ENCODE measurements at places on chromosomes 6 and 20.

DNA sequence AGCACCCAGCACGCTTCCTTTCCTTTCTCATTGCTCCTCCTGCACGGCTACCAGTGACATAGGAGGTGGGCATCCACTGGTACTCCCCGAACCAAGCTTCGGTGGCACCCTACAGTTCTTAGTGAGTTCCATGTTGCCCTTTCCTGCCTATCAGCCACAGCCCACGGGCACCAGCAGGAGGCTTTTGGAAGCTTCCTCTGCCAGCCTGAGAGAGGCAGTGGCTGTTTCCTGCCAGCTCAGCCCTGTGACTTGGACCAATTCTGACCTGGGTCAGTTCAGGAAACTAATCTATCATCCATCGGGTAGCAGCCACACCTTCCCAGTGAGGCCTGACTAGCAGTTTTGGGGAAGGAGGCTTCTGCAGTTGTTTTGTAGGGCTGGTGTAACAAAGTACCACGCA lies 176.4 kb upstream of the UST start:
- no peak for DNase-seq

DNA sequence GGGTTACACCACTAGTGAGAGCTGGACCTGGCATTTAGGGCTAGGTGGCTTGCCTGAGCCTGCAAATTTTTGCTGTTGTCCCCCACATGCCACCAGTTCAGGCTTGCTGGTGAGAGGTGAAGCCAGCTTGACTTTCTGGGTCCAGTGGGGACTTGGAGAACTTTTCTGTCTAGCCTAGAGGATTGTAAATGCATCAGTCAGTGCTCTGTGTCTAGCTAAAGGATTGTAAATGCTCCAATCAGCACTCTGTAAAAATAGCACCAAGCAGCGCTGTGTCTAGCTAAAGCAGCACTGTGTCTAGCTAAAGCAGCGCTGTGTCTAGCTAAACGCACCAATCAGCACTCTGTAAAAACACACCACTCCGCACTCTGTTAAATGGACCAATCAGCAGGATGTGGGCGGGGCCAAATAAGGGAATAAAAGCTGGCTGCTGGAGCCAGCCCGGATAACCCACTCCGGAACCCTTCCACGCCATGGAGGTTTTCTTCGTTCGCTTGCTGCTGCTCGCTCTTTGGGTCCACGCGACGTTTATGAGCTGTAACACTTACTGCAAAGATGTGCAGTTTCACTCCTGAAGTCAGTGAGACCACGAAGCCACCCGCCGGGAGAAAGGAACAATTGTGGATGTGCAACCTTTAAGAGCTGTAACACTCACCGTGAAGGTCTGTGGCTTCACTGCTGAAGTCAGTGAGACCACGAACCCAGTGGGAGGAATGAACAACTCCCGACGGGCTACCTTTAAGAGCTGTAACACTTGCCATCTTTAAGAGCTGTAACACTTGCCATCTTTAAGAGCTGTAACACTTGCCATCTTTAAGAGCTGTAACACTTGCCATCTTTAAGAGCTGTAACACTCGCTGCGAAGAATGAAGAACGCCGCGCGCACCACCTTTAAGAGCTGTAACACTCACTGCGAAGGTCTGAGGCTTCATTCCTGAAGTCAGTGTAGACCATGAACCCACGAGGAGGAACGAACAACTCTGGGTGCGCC lies 27.3 kb downstream of the GMPR start:
- no peak for DNase-seq

GRCh38 chr6:26065952-26066380 lies 21.3 kb upstream of the HFE start:
- peak; percentile 85 for DNase-seq

GRCh38 chr6:140572867-140573266 lies 1198.4 kb upstream of the CITED2 start:
- DNase-seq: no peak

- no peak for DNase-seq
Measured at GRCh38 chr6:163496205-163496604, 81.7 kb downstream of the QKI start.

- DNase-seq: no peak
Measured at GRCh38 chr20:32385541-32385940, 27.4 kb downstream of the ASXL1 start.

DNA sequence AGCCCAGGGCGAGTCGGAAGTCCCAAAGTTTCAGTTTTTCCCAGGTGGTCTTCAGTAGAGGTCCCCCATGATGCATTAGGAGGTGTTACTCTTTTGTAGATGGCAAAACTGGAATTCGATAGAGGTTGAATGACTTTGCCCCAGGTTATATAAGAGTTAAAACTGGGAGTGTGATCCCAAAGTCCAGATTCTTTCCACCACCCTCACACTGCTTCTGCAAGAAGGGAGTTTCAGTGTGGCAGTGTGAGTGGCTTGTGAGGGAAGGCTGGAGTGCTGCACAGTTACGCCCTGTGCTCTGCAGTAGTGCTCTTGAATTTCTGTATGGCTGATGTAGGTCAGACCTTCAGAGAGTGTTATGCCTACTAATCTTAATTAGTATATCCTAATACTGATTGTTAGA lies 29.8 kb downstream of the NDUFAF5 start:
- DNase-seq: no peak

GRCh38 chr6:2818593-2818992 lies 23.1 kb downstream of the SERPINB1 start:
- DNase-seq: no peak

GRCh38 chr6:44795326-44795725 lies 407.8 kb downstream of the CDC5L start:
- no peak for DNase-seq

DNA sequence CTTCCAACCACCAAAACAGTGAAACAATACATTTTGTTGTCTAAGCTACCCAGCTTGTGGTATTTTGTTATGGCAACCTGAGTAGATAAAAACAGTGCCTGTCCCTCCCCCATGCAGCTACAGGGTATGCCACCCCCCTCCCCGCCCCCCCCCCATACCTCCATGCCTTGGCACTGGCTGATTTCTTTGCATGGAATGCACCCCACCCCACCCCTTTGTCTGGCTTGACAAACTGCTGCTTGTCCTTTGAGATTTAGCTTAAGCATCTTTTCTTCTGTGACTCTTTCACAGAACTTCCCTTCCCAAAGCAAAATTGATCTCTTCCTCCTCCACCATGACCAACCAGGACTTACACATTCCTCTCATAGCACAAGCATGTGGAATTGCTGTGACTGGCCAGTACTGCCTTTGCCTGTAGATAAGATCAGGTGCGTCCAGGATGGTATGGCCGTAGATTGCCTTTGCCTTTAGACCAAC lies 64.6 kb upstream of the ADGRF1 start:
- DNase-seq: no peak

DNA sequence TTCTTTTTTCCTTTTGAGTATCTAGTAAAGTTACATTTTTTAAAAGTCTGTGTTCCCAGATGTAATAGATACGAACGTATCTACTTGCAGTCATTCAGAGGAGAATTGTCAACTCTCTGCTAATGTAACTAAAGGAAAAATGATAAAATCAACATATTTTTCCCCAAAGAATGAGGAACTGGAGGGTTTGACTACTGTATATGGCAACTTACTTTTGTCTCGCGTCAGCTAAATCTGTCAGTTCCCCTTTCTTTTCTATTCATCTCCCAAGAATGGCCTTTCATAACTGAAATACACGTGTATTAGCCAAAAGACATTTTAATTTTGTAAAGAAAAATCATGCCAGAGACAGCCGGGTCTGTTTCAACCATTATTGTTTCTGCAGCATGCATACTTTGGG lies 5.4 kb downstream of the EYA2 start:
- no peak for DNase-seq

GRCh38 chr6:130178692-130179091 lies 44.1 kb downstream of the SAMD3 start:
- no peak for DNase-seq

GRCh38 chr6:39778581-39779255 lies 13.5 kb upstream of the DAAM2 start:
- DNase-seq: no peak

DNA sequence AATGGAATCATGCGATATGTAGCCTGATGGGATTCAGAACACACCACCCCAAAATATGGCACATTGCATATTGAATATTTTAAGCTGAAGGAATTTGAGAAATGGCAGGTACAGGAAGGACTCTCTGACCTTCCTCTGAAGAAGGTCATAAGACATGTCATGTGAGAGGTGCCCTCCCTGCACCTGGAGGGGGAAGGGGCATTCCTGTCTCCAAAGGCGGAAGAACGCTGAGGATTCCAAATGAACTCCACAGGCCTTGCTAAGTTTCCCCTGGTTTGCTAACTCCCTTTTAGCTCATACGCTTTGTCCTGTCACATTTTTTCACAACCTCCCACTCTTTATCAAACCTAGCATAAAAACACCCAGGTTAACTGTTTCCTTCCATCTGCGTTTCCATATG lies 347.8 kb downstream of the CDKAL1 start:
- no peak for DNase-seq

- no peak for DNase-seq
Measured at GRCh38 chr6:64679416-64679815, 1027.6 kb downstream of the EYS start.

- DNase-seq: no peak
Measured at GRCh38 chr6:36920049-36920448, 34.3 kb downstream of the C6orf89 start.

DNA sequence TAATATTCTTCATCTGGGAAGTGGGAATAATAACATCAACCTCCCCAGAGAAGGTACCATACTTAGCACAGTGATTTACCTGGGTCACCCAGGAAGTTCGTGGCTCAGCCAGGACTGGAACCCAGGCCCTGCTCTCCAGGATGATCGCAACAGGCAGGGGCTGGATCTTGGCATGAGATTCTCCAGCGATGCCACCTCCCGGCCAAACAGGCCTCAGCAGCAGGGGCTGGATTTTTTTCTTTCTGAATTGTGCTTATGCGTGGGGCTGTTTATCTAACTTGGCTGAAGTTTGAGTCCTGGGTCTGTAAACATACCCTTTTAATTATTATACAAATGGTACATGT lies 129.5 kb upstream of the PTPN1 start:
- no peak for DNase-seq

- DNase-seq: no peak
Measured at GRCh38 chr6:102732898-102733297, 1339.4 kb downstream of the GRIK2 start.

- no peak for DNase-seq
Measured at GRCh38 chr6:111517965-111518364, 34.9 kb upstream of the REV3L start.

- DNase-seq: no peak
Measured at GRCh38 chr20:46408281-46408731, 1.9 kb upstream of the ELMO2 start.

- no peak for DNase-seq
Measured at GRCh38 chr6:167677422-167677789, 149.3 kb upstream of the AFDN start.

DNA sequence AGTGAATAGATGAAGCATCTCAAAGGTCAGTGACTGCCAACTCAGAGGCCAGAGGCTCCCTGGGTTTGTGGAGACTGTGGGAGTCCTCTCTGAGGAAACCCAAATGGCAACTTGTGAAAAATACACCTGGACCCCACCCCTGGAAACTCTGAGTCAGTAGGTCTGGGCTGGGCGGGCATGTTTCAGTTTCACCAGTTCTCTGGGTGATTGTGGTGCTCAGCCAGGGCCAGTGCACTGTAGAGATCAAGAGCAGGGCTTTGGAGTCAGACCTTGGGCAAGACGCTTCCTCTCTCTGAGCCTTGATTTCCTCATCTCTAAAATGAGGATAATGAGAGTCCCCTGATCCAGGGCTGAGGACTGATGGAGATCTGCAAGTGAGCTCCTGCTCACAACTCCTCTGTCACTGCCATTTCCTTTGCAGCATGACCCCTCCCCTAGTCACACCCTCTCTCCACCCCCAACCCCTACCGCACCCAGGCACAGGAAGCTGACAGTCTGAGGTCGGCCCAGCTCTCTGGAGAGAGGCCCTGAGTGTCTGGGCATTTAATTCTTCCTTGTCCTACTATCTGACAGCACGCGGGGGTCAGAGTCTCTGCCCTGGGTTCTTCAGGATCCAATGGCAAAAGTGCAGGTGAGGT lies 5.1 kb downstream of the DEF6 start:
- no peak for DNase-seq

GRCh38 chr20:25081065-25081729 lies 744 bp downstream of the VSX1 start:
- DNase-seq: no peak

- DNase-seq: peak; percentile 55
Measured at GRCh38 chr6:26571592-26572296, 25.0 kb upstream of the ABT1 start.

DNA sequence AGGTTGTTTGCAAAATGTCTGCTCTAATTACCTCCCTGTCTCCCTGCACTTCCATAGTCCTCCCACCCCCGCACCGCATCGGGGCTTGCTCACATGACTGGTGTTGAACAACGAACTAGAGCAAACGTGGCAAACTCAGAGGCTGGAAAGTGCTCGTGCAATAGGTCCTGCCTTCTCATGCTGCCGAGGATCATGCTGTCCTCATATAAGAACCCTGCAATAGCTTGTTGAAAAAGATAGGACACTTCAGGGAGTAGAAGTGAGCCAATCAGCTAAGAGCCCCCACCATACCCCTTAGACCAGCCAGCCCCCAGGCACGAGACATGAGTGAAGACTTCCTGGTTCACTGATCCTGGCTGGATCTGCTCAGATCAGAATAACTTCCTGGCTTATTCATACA lies 219.2 kb downstream of the C6orf118 start:
- no peak for DNase-seq

DNA sequence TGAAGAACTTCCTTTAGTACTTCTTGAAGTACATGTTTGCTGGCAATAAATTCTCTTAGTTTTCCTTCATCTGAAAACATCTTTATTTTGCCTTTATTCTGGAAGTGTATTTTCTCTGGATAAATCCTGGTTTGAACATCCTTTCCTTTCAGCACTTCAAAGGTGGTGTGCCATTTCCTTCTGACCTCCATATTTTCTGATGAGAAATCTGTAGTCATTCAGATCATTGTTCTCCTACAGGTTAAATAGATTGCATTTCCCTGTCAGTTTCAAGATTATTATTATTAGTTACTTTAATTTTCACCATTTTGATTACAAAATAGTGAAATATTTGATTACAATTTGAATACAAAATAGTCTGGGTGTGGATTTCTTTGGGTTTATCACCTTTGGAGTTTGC lies 134.5 kb downstream of the CDH26 start:
- DNase-seq: no peak

- no peak for DNase-seq
Measured at GRCh38 chr6:34305982-34306708, 57.3 kb upstream of the SMIM29 start.

DNA sequence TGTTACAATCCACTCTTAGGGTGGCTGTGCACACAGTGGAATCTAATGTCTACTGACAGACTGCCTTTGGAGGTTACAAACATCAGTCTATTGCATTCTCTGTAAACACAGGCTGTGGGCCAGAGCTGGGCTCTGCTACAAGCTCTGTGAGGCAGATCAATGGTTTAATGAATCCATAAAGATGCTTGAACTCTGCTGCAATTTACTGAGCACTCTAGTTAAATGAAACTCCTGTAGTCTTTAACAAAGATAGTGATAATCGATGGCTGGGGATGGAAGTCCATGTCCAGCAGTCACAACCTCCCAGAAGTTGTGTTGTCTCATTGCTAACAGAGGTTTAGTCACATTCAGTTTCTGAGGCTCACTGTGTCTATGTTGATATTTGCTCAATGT lies 50.5 kb downstream of the SOBP start:
- DNase-seq: no peak

Measured in midbrain (tissue), 1 donor.